ENCODE measurements at places on chromosomes 7 and 10.
A peak's percentile ranks its signal among the peaks of the same experiment; 100 is the strongest.

GRCh38 chr10:129097776-129098330, 369.2 kb upstream of the MGMT start:
- no peak overlapping the region for H3K4me3 ChIP-seq
- H3K27ac ChIP-seq: no peak overlapping the region
- no peaks in the 10 kb centered on the region for H3K27me3 ChIP-seq

GRCh38 chr10:99845837-99846382, 63.5 kb downstream of the ABCC2 start:
- no peaks in the 10 kb centered on the region for H3K36me3 ChIP-seq
- peaks cover 8% of the 10 kb centered on the region for H3K4me1 ChIP-seq
- no peak overlapping the region for H3K27ac ChIP-seq
- no peaks in the 10 kb centered on the region for H3K27me3 ChIP-seq

- no peaks in the 10 kb centered on the region for H3K36me3 ChIP-seq
- no peaks in the 10 kb centered on the region for H3K27me3 ChIP-seq
- H3K4me1 ChIP-seq: no peaks in the 10 kb centered on the region
- H3K4me3 ChIP-seq: no peak overlapping the region
- H3K27ac ChIP-seq: no peak overlapping the region
Observed at GRCh38 chr7:30869794-30870611, 41.6 kb upstream of the AQP1 start.

GRCh38 chr7:148939128-148939755, 55.2 kb upstream of the EZH2 start:
- peaks cover 6% of the 10 kb centered on the region for H3K4me1 ChIP-seq
- H3K27me3 ChIP-seq: no peaks in the 10 kb centered on the region
- no peaks in the 10 kb centered on the region for H3K36me3 ChIP-seq
- H3K27ac ChIP-seq: no peak overlapping the region

DNA sequence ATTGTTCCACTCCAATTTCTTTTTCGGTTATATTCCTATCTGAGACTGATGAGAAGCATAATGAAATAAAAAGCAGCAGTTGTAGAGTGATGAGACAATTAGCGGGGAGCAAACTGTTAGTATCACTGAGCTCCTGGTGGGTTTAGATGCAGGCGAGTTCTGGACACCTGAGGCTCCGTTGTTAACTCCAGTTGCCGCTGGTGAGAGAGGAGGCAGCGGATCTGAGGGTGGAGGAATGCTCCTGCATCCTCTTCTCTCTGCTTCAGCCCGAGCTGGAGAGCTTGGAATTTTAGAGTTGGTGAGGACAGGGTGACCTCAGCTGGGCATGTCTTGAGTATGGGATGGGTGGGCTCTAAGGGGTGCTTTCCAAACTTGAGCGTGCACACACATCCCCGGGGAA, 31.4 kb downstream of the LRMDA start:
- DNase-seq: no peak
- H3K27ac ChIP-seq: no peak overlapping the region
- H3K27me3 ChIP-seq: no peaks in the 10 kb centered on the region
- H3K4me3 ChIP-seq: no peak overlapping the region

DNA sequence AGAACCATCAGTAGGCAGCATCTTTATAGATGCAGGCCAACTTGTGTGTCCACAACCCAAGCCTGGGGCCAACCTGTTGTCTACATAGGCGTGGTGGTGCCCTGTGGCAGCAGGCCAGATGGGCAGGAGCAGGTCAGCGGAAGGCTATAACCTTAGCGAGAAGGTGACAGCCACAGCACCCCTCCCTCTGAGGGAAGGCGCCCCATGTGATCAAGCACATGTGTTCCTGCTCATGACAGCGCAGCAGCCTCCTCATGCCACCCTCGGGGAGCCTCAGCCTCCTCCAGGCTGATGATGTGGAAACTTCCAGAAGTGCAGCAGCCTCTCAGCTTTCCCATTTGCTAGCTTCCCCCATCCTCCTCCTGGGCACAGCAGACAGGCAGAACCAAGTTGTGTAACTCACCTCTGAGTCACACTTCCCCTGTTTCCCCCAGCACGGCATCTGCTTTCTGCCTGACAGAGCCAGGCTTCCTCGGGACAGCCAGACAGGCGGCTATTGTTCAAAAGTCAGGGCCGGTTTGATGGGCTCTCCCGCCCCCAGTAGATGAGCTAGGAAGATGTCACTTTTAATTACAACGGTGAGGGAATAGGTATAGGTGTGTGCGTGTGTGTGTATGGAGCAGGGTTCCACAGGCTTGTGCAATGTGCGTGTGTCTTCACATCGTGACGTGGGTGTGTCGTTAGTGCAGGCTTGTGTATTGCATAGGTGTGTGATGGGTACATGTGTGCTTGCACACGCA, 312.0 kb upstream of the ZMIZ1 start:
- peak; percentile 43 for DNase-seq
- no peak overlapping the region for H3K4me3 ChIP-seq
- no peaks in the 10 kb centered on the region for H3K27me3 ChIP-seq
- no peaks in the 10 kb centered on the region for H3K36me3 ChIP-seq

DNA sequence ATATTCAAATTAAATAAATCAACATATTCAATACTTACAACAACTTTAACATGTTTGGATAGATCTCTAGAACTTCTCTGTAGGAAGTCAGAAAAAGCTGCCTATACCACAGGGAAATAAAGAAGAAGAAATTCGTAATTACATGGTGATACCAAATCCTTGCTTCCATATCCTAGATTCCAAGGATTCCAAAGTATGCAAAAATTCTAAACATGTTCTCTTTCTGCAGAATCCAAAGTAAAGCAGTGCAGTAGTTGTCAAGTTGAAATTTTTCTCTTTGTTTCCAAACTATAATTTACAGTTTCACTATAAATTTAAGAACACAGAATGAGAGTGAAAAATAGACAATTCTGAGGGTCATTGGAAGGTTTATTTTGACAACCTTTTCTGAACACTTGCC, 233.7 kb upstream of the PTN start:
- no peak for DNase-seq
- H3K4me3 ChIP-seq: no peak overlapping the region
- no peaks in the 10 kb centered on the region for H3K36me3 ChIP-seq
- no peak overlapping the region for H3K27ac ChIP-seq
- H3K4me1 ChIP-seq: no peaks in the 10 kb centered on the region

All from testis (tissue), 5 donors.